ENCODE measurements at places on chromosomes 6 and 20. TPM values are rescaled to one million over a fixed set of nuclear protein-coding genes. Genes with fewer than 3 reads are reported as not detected.

DNA sequence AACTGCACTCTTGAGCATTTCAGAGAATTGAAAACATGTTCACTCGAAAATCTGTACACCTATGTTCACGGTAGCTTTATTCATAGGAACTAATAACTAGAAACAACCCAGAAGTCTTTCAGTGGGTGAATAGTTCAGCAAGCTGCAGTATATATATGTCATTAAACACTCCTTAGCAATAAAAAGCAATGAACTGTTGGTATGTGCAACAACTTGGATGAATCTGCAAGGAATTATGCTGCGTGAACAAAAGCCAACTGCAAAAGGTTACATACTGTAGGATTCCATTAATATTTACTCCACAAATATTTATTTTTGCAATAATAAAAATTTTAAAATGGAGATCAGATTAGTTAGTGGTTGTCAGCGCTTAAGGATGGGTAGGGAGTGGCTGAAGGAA lies 22.1 kb upstream of the FKBP1A start:
- no peak for DNase-seq

- no peak for DNase-seq
Observed at GRCh38 chr20:56001106-56001785, 4.1 kb downstream of the CBLN4 start.

GRCh38 chr6:43455531-43456428 lies at the start of gene DLK2:
DLK2 (minus strand) TSS chr6:43455548; CDS start chr6:43454825, 723 bp downstream.
- peak; percentile 41 for DNase-seq

DNA sequence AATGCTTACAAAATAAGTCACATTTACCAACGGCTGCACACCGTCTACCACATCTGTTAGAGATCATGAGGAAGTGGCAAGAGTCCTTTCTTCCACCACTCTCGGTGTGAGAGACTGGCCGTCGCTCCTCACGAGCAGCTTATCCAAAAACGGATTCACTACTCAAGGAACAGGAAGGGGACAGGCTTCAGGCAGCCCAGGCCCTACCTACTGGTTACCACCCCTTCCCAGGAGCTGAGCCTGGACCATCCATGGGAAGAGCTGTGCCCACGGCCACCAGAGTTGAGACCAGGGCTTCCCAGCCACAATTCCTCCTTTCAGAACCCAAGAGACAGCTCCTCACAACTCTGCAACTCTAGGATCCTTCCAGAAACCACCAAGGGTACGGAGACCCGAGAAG lies 37.0 kb downstream of the FOXF2 start:
- no peak for DNase-seq

- DNase-seq, result no peak
Observed at GRCh38 chr6:156457601-156458000, 319.6 kb upstream of the ARID1B start.

DNA sequence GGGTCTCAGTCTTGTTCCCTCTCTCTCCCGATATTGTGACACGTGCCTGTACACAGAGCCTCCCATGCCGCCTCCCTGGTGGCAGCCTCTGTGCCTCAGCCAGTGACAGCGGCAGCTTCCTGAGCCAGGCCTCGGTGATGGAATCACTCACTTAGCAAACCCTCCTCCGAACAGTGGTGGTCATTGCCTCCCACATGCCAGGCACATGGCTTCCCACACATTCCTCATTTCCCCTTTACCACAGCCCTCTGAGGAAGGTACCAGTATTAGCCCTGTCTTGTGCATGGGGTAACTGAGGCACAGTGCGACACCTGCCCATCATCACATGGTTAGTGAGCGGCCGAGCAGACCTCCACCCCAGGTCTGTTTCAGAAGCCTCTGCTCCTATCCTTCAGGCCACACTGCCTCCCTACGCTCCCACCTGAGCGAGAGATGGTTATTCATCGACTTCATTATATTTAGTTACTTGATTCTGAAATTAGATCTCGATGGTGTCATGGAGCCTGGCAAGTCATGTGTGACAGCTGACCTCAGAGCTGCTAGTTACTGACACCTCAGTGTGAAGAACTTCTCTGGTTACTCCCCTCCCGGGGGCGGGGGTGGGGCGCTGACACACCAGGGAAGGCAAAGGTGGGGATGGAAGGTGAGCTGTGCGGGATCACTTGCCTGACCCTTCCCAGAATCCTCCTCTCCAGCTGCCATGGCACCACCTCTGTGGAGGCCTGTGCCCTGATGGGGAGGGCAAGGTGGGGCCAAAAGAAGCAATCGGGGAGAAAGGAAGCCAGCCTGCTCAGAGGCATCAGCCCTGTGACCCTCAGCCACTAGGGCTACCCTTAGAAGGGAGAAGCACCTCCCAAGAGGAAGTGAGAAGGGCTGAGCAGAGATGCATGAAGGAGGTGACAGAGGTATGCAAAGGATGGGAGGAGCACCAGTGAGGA lies 17.9 kb downstream of the MDGA1 start:
- DNase-seq, result no peak

GRCh38 chr6:138430361-138431145 lies 26.5 kb downstream of the HEBP2 start:
- no peak for DNase-seq

GRCh38 chr6:94349227-94349626 lies 929.9 kb upstream of the EPHA7 start:
- no peak for DNase-seq

Gene NMBR
- not detected for total RNA-seq

Gene SAMD10
- 17.2 TPM for total RNA-seq

Gene GLO1
- total RNA-seq, result 77.1 TPM

All from activated CD4-positive, alpha-beta T cell treated with anti-CD3 and anti-CD28 coated beads, Interleukin-2, amount 10 ng/mL, durations not matched to agents 7 days and 5 days (primary cell).